ENCODE measurements at places on chromosomes 2 and 18. TPM values are rescaled to one million over a fixed set of nuclear protein-coding genes. Genes with fewer than 3 reads are reported as not detected.
A peak's percentile ranks its signal among the peaks of the same experiment; 100 is the strongest.

GRCh38 chr2:218555527-218555926 is 12.6 kb downstream of the USP37 start:
- DNase-seq: no peak
- H3K36me3 ChIP-seq: no peaks in the 10 kb centered on the region
- H3K4me1 ChIP-seq: peaks cover 3% of the 10 kb centered on the region
- H3K27ac ChIP-seq: no peak overlapping the region

GRCh38 chr2:159096901-159097300 is 128.5 kb downstream of the TANC1 start:
- no peaks in the 10 kb centered on the region for H3K27me3 ChIP-seq
- H3K27ac ChIP-seq: no peak overlapping the region
- no peak overlapping the region for H3K4me3 ChIP-seq
- no peaks in the 10 kb centered on the region for H3K36me3 ChIP-seq
- DNase-seq: no peak

GRCh38 chr2:43292851-43293743 is 66.7 kb upstream of the ZFP36L2 start:
- DNase-seq: no peak
- no peak overlapping the region for H3K27ac ChIP-seq
- H3K4me1 ChIP-seq: peaks cover 2% of the 10 kb centered on the region
- H3K4me3 ChIP-seq: no peak overlapping the region
- H3K36me3 ChIP-seq: no peaks in the 10 kb centered on the region

The RTP5 gene
- total RNA-seq: 0.10 TPM

The CSRNP3 gene
- total RNA-seq: 4.3 TPM

The ESPNL gene
- total RNA-seq: 0.61 TPM

- no peaks in the 10 kb centered on the region for H3K27me3 ChIP-seq
- no peaks in the 10 kb centered on the region for H3K36me3 ChIP-seq
- no peaks in the 10 kb centered on the region for H3K4me1 ChIP-seq
- H3K4me3 ChIP-seq: no peak overlapping the region
- no peak overlapping the region for H3K27ac ChIP-seq
Measured at GRCh38 chr2:10891390-10891789, 20.3 kb upstream of the KCNF1 start.

GRCh38 chr2:198383392-198383791 is 579.0 kb downstream of the PLCL1 start:
- no peak overlapping the region for H3K27ac ChIP-seq
- no peaks in the 10 kb centered on the region for H3K36me3 ChIP-seq
- no peak overlapping the region for H3K4me3 ChIP-seq
- DNase-seq: no peak
- no peaks in the 10 kb centered on the region for H3K4me1 ChIP-seq
- H3K27me3 ChIP-seq: no peaks in the 10 kb centered on the region

- H3K36me3 ChIP-seq: no peaks in the 10 kb centered on the region
- peak within 1 kb of the TSS; percentile 31 for H3K4me3 ChIP-seq
- no peak within 1 kb of the TSS for H3K27ac ChIP-seq
- peak; percentile 16 for DNase-seq
Measured at GRCh38 chr2:68643011-68643873, at the start of gene PROKR1. Gene PROKR1 (plus strand): TSS chr2:68643579. CDS start chr2:68645822, 2,243 bp downstream.

- no peaks in the 10 kb centered on the region for H3K36me3 ChIP-seq
- DNase-seq: no peak
Measured at GRCh38 chr2:187442378-187442777, 5.7 kb downstream of the CALCRL start.

- H3K36me3 ChIP-seq: no peaks in the 10 kb centered on the region
- H3K4me3 ChIP-seq: no peak overlapping the region
- H3K4me1 ChIP-seq: no peaks in the 10 kb centered on the region
- no peak for DNase-seq
- H3K27ac ChIP-seq: no peak overlapping the region
Measured at GRCh38 chr2:181046833-181047232, 66.4 kb downstream of the UBE2E3 start.

- no peaks in the 10 kb centered on the region for H3K27me3 ChIP-seq
- H3K27ac ChIP-seq: no peak overlapping the region
- DNase-seq: peak; percentile 49
- no peaks in the 10 kb centered on the region for H3K36me3 ChIP-seq
- no peaks in the 10 kb centered on the region for H3K4me1 ChIP-seq
Measured at GRCh38 chr2:191811807-191812602, 34.9 kb downstream of the CAVIN2 start.

The NPPC gene
- 0.30 TPM for total RNA-seq

The IL1A gene
- 0.28 TPM for total RNA-seq

DNA sequence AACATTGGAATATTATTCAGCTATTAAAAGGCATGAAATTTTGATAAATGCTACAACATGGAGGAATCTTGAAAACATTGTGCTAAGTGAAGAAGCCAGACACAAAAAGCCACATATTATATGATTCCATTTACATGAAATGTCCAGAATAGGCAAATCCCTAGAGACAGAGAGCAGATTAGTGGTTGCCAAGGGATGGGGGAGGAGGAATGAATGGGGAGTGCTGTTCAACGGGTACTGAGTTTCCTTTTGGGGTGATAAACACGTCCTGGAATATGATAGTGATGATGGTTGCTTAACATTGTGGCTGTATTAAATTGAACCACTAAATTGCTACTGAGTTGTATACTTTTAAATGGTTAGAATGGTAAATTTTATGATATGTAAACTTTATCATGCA is 8.9 kb upstream of the TWSG1 start:
- no peak overlapping the region for H3K4me3 ChIP-seq
- DNase-seq: no peak
- no peaks in the 10 kb centered on the region for H3K27me3 ChIP-seq

- DNase-seq: no peak
- no peak overlapping the region for H3K4me3 ChIP-seq
- no peak overlapping the region for H3K27ac ChIP-seq
- no peaks in the 10 kb centered on the region for H3K36me3 ChIP-seq
- peaks cover 13% of the 10 kb centered on the region for H3K4me1 ChIP-seq
Measured at GRCh38 chr2:69077252-69077950, 64.4 kb downstream of the ANTXR1 start.

The ALK gene
- total RNA-seq: 0.07 TPM

GRCh38 chr2:174738841-174739240 is 25.4 kb downstream of the CHRNA1 start:
- H3K4me3 ChIP-seq: no peak overlapping the region
- H3K27ac ChIP-seq: no peak overlapping the region
- no peak for DNase-seq
- H3K27me3 ChIP-seq: no peaks in the 10 kb centered on the region
- no peaks in the 10 kb centered on the region for H3K36me3 ChIP-seq

The AFF3 gene
- total RNA-seq: 25.7 TPM

DNA sequence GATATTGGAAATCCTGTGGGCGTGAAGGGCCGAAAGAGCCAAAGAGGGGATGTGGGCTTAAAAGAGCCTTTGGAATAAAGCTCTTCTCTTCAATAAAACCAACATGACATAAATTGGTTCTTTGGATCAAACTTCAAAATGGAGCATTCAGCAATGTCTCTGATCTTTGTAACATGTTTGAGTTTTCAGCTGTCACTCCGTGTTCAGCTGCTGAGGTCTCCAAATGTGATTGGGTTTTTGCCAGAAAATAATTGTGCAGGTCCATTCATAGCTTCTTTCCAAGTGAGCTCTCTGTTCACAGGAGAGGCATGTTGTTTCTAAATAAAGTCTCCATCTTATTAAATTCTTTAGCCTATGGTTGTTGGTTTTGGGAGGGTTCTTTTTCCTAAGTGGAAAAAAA is 127.6 kb upstream of the CCDC68 start:
- no peak overlapping the region for H3K4me3 ChIP-seq
- no peaks in the 10 kb centered on the region for H3K4me1 ChIP-seq
- no peak for DNase-seq
- no peaks in the 10 kb centered on the region for H3K27me3 ChIP-seq
- H3K27ac ChIP-seq: no peak overlapping the region
- no peaks in the 10 kb centered on the region for H3K36me3 ChIP-seq
